Suprapubic skin (tissue), 4 donors: ENCODE measurements at places on chromosomes 2 and 18.

GRCh38 chr18:36829362-36830157 is 633 bp downstream of the KIAA1328 start:
- DNase-seq = no peak

DNA sequence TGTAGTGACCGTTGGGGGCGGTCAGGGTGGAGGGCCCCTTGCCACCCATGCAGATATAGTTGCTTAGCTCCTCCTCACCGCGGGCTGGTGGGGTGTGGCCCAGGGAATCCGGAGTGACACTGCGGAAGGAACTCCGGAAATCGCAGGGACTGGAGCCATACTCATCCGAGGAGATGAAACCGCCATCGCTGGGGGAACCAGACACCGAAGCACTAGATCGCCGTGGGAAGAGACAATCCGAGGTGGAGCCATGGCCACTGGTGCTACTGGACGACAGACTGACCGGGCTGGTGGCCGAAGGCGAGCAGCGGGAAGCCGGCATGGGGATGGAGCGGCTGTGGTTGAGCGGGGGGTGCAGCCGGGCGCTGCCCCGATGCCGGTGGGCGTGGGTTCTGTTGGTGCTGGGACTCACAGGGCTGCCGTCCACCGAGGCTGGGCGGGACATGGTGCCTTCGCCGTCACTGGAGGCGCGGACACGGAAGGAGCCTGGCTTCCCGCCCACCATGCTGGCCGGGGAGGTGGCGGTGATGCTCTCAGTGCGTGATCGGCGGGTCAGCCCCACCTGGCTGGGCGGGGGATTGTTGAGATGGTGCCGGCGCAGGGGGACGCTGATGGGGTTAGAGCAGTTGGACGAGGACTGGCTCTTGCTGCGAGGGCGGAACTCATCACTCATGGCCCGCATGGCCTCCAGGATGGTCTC is 2.2 kb downstream of the IRS1 start:
- peak; percentile 87 for DNase-seq

- no peak for DNase-seq
Observed at GRCh38 chr2:15666861-15667808, 75.5 kb downstream of the DDX1 start.

- DNase-seq = no peak
Observed at GRCh38 chr2:134249755-134250154, 4.1 kb upstream of the MGAT5 start.

GRCh38 chr2:217892560-217892959 is 110.2 kb downstream of the TNS1 start:
- DNase-seq = no peak
